ENCODE measurements at places on chromosomes 1 and 21. TPM values are rescaled to one million over a fixed set of nuclear protein-coding genes. Genes with fewer than 3 reads are reported as not detected.

DNA sequence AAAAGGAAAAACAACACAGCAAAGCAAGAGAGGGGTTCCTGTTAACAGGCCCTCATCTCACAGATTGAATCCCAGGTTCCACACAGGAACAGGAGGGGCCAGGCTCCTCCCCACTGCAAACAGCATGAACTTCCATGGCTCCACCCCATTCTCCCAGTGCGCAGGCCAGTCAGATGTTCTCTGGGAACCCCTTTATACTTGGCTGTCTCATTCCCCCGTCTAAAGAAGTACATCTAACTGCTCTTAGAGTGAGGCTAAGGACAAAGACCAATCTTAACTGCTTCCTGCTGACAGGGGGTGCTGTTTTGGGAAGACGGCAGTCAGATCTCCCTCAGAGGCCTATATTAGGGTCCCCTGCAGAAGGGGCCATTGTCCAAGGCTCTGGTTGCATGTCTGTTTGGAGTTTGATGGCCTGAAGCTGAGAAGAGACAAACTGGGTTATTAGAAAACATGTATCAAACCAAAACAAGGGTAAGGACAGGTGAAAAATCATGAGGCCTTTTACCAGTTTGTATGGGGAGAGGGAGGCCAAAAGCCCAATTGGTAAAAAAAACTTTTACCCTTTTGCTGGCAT lies 10.5 kb upstream of the NASP start:
- H3K27ac ChIP-seq = no peak overlapping the region
- peaks cover 10% of the 10 kb centered on the region for H3K36me3 ChIP-seq
- no peaks in the 10 kb centered on the region for H3K4me1 ChIP-seq
- no peak for DNase-seq
- no peaks in the 10 kb centered on the region for H3K27me3 ChIP-seq

DNA sequence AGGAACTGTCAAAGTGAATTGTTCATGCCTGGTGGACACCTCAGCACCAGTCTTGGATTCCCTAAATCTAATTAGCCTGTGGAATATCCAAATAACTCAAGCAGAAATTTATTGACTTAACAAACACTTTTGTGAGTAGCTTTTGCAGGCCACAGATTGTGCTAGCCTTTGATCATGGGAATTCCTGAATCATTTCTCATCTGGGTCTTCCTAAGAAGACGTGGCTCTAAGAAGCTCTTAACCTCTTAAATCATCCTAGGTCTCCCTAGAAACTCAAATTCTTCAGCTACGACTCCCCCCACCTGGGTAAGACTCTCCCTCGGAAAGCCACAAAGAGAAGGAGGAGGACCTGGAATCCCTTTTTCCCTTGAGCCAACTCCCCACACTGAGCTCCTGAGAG lies 53.8 kb upstream of the PSEN2 start:
- no peak for DNase-seq
- H3K4me1 ChIP-seq = peaks cover 45% of the 10 kb centered on the region
- H3K27ac ChIP-seq = no peak overlapping the region
- H3K36me3 ChIP-seq = no peaks in the 10 kb centered on the region
- H3K27me3 ChIP-seq = no peaks in the 10 kb centered on the region

Gene KDM1A
- 43.9 TPM for total RNA-seq

- no peak for DNase-seq
- H3K4me3 ChIP-seq = no peak overlapping the region
- H3K27me3 ChIP-seq = no peaks in the 10 kb centered on the region
- H3K4me1 ChIP-seq = no peaks in the 10 kb centered on the region
Measured at GRCh38 chr1:6774381-6774780, 10.9 kb upstream of the CAMTA1 start.
